Activated CD8-positive, alpha-beta memory T cell treated with anti-CD3 and anti-CD28 coated beads for 1 hour (primary cell): ENCODE measurements at places on chromosomes 4 and X.

DNA sequence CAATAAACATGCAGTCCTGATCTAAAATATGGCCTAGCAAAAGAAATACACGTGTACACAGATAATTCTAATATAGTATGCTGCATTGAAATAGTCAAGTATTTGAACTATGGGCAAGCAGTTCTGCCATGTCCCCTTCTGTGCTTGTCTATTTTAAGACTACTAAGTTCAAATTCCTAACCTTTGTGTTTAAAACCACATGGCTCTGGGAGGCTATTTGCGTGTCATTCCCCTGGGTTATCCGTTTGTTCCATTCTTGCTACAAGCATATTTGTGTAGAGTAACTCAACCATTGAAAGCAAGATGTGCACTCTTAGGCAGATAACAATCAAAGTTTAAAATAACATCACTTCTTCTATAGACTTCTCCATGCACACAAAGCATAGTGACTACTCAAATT, 25.4 kb upstream of the TBC1D1 start:
- DNase-seq = no peak

- no peak for DNase-seq
Measured at GRCh38 chr4:123672987-123673386, 276.4 kb downstream of the SPRY1 start.

DNA sequence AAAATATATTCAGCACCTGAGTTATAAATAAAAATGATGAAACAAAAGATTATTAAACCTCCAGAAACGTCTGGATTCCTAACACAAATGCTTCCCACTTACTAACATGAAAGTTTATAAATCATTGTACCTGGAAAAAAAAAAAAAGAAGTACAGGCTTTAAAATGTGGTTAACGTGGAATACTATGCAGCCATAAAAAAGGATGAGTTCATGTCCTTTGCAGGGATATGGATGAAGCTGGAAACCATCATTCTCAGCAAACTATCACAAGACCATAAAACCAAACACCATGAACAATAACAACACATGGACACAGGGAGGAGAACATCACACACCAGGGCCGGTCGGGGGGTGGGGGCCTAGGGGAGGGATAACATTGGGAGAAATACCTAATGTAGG, 160.5 kb downstream of the ADAMTS3 start:
- no peak for DNase-seq

DNA sequence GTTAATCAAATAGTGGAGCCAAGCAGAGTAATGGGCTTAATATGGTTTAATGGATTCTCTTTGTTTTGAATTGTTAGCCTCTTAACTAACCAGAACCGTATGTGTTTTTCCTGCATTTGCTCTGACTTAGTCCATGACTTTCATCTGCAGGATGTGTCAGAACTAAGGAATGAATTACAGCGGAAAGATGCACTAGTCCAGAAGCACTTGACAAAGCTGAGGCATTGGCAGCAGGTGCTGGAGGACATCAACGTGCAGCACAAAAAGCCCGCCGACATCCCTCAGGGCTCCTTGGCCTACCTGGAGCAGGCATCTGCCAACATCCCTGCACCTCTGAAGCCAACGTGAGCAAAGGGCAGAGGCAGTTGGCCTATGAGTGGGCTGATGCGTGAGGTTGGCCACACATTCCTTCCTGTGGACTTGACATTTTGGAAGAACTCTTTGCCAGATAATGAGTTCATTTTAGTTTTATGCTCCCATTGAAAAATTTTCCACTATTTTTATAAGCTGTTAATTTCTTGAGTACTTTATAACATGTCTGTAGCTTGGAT, 9.1 kb downstream of the MED28 start:
- no peak for DNase-seq
